ENCODE measurements at places on chromosomes 3 and 15.

GRCh38 chr3:147507638-147508286, 98.6 kb downstream of the ZIC1 start:
- DNase-seq = no peak

GRCh38 chr3:158788446-158788845, 13.4 kb upstream of the MFSD1 start:
- no peak for DNase-seq

GRCh38 chr3:169822540-169822939, 9.8 kb upstream of the LRRC34 start:
- DNase-seq = no peak

- no peak for DNase-seq
Observed at GRCh38 chr3:123021388-123021787, 6.2 kb downstream of the SEMA5B start.

DNA sequence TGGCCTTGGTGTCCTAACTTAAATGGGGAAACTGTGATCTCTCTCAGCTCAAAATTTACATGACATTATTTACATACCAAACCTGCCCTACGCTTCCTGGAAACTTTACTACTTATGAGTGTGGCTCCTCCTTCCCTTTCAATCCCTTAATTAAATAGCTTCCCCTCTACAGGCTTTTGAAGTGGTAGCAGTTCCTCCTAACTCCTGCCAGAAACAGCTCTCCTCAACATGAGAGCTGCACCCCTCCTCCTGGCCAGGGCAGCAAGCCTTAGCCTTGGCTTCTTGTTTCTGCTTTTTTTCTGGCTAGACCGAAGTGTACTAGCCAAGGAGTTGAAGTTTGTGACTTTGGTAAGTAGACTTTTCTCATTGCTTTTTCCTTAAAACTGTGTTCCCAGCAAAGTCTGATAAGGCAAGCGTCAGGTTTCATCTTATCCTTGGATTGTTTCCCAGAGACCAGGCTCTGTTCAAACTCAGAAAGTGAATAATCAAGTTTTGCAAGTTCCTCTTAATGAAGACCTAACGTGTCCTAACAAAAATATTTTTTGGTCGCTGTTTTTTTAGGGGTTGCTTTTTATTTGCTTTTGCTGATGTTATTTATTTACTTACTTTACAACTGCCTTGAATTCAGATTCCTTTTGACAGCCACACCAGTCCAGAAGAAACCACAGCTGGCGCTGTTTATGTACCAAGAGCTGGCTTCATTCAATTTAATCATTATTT, at the start of gene ACP3:
TSS of gene ACP3 (plus strand) at position 179 of the 720 bp plus-strand sequence. CDS start at position 229, 50 bp downstream.
- DNase-seq = peak; percentile 8
